Stimulated activated CD4-positive, alpha-beta T cell treated with anti-CD3 and anti-CD28 coated beads, Interleukin-15, amount 100 ng/mL, for 1 hour (primary cell): ENCODE measurements at places on chromosomes 12 and 14.
A peak's percentile ranks its signal among the peaks of the same experiment; 100 is the strongest.

DNA sequence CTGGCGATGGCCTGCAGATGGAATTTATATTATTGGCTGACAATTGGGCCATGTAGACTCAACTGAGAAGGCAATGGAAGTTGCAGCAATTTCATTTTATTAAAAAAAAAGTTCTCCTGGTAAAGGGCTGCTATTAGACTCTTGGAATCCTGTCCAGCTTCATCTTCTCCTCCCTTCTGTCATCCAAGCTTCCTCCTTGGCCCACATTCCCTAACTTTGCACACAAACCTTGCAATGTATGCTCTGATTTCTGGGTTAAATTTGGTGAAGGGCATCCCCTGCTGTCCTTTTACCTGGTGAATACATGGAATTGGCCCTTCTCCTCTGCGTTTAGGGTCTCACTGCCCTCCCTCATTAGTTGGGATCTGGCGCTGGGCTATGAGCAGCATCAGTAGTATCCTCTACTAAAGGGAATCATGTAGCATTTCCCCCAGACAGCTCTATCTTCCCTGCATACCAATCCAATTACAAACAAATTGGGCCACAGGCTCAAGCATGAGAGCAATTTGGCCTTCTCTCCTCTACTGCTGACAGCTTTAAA, 336.9 kb downstream of the BMP4 start:
- DNase-seq = no peak

GRCh38 chr12:66269757-66270383, 32.4 kb upstream of the HELB start:
- DNase-seq = no peak

GRCh38 chr14:61325166-61325565, 3.8 kb downstream of the PRKCH start:
- no peak for DNase-seq

DNA sequence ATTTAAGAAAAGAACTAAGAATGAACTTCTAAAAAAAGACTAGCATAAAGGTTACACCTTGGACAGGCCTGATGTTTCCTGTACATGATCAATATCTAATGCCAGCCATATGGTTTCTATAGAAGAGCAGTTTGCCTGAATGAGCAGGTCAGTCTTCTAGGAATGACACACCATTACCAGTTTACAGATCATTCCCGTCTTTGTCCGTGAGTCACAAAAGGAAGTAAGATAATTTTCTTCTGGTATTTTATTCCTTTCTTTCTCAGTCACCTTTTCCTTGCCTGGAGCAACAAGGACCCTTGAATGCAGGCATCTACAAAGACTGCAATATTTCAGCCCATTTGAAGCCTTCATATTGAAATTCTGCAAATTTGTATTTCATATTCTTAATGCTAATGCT, 44.6 kb upstream of the CNTN1 start:
- DNase-seq = no peak

- no peak for DNase-seq
Measured at GRCh38 chr12:82530394-82530793, 156.3 kb upstream of the TMTC2 start.

- DNase-seq = no peak
Measured at GRCh38 chr14:29462321-29462720, 465.3 kb downstream of the PRKD1 start.

DNA sequence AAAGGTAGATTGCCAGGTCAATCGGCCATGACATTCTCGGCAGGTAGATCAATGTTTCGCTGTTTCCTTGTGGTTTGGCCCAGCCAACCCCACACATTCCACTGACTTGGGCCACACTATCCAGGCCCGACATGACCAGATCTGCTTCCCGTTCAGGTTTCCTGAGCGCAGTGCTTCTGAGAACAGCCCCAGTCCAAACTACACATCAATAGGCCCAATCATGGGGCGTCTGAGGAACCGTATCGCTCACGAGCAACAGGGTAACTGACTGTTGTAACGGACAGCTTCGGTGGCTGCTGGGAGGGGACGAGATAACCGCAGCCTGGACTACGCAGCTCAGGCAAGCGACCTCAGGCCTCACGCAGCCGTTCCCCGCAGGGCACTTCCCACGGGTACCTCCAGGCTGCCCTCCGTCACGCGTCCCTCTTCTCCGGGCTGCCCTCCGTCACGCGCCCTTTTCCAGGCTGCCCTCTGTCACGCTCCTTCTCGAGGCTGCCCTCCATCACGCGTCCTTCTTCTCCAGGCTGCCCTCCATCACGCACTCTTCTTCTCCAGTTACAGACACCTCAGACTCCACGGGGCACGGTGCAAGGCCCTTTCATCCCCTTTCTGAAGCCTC, 14.7 kb downstream of the ZNF605 start:
- DNase-seq = no peak

DNA sequence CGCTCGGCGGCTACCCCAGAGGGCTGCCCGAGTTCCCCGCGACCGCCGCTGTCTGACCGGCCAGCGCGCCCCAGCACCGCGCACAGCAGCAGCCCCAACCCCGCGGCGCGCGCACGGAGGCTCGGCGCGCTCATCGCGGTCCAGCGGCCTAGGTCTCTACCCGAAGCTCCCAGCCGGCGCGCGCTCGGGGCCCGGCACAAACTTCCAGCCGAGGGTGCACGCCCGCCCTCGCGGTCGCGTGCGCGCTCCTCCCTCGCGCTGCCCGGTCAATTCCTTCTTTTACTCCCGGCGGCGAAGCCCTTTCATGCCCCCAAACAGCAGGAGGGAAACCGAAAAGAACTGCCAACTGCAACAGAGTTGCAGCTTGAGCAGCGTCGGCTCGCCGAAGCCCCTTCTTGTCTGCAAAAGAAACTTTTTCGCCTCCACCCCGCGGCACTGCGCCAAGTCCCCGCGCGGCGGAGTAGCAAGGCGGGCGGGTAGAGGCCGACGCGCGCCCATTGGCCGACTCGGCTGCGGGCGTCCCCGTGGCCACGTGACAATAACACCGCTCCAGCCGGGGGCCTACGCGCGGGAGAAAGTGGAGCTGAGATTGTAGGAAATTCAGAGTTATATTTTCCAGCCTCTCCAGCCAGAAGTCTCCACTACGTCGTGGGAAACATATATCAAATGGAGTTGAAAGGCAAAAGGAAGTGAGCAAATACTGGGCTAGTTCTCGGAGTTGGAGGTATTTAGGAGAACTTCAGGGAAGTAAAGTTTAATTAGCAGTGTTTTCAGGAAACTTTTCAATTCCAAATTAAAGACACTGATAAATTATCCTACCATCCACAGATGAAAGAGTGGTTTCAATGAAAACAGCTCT, at the start of gene LRIG3:
Gene LRIG3, minus strand, starts transcription at position 403 of the 859 bp plus-strand sequence. Its CDS starts 269 bp downstream, at position 134.
- DNase-seq = no peak

GRCh38 chr12:124679533-124680371, 112.3 kb upstream of the NCOR2 start:
- no peak for DNase-seq

DNA sequence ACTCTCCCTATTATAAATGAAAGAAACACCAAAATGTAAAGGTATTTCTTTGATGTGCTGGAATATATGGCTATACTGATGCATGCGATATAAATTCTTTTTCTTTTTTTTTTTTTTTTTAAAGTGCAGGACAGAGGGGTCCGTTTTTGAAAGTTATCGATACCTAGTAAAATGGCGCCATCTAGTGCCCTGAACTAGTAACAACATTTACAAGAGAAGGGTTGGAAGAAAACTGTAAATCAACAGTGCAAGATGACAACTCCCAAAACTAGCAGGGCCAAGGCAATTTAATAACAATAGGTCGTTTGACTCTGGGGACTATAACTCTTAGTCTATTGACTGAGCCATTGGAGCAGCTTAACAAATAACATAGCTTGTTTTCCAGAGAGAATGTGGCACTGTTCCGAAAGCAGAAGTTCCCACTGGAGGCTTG, 137.7 kb downstream of the SPTSSA start:
- no peak for DNase-seq

GRCh38 chr14:47833011-47833410, 157.6 kb upstream of the MDGA2 start:
- DNase-seq = no peak

DNA sequence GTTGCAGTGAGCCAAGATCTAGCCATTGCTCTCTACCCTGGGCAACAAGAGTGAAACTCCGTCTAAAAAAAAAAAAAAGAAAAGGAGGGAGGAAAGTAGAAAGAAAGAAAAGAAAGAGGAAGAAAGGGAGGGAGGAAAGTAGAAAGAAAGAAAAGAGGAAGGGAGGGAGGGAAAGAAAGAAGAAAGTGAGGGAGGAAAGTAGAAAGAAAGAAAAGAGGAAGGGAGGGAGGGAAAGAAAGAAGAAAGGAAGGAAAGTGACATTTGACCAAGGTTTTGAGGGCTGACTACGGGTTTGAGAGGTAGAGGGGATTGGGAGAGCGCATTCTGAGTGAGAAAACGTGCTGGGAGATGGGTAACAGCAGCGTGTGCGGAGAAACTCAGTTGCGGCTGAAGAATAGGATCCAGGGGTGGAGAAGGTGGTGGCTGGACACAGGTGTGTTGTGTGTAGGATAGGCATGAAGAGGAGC, 521 bp upstream of the PAPLN start:
- DNase-seq = no peak

DNA sequence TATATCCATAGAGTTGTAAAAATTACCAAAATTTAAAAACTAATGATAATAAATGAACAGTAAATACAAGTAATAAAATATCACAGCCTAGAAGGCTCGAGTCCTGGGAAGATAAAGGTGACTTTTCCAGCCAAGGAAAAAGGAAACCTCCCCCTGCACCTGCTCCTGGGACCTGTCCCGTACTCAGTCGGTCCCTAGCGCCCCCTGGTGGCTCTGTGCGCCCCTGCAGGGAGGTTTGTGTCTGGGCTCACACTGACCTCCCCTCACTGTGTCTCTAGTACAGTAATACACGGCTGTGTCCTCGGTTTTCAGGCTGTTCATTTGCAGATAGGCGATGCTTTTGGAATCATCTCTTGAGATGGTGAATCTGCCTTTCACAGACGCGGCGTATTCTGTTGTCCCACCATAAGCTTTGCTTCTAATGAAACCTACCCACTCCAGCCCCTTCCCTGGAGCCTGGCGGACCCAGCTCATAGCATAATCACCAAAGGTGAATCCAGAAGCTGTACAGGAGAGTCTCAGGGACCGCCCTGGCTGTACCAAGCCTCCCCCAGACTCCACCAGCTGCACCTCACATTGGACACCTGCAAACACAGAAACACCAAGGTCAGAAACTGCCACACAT, 1030.4 kb downstream of the TMEM121 start:
- peak; percentile 58 for DNase-seq

DNA sequence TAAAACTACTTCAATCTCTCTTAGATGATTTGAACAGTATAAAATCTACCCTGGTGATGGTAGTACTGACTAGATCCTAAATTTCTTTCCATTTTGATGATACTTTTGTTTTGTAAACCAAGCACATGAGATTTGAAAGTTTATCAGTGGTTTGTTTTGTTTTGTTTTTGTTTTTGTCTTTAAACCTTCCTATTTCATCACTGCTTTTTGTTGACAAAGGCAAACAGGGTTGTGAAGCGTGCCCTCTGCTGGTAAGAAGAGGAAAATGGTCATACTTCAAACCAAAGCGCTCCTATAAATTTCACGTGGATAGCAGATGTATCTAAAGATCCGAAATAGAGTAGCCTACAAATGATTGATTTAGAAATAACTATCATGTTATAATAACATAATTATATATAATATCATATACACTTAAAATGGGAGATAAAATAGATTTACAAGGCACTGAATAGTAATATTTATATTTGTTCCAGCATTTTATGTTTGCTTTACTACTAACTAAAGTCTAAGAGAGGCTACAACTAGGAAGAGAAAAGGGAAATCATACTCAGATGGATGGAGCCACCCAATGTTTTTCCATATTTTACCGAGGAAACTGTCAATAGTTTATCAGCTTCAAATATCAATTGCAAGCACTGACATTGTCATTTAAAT, 254.0 kb upstream of the USP15 start:
- DNase-seq = no peak

DNA sequence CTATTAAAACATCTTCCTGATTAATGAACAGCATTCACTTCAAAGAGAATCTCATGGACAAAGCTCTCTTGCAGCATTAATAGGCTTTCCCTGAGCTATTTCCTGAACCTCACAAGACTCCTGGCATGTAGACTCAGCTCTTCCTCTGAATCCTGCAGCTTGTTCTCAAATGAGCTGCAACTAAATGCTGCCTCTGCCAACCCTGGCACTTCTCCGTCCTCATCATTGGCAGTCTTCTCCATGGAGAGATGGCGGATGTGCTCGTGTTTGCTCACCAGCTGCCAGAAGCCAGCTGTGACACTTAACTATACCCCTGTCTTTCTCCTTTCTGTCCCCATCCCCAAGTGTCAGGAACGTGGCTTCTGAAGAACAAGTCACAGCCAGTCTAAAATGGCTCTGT, 232.1 kb downstream of the FOXN3 start:
- no peak for DNase-seq

- no peak for DNase-seq
Measured at GRCh38 chr14:52397844-52398243, 83.7 kb downstream of the PTGER2 start.

DNA sequence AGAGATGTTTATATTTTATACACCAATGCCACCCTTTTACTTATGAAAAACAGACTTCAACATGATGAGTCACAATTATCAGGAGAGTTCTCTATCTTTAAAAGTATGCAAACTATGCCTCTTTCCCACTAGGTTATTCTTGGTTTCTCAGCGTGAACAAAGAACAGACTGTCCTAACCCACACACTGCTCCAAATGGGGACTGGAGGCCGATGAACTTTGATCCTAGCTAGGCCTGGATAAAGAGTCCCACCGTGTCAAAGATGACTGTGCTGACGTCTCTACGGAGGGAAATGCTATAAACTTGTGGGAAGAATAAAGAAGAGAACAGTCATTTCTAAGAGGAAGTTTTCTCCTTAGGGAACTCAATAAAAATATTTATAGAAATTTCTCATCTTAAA, 160.1 kb downstream of the EPS8 start:
- no peak for DNase-seq
